ENCODE measurements at places on chromosomes 1 and 21. TPM values are rescaled to one million over a fixed set of nuclear protein-coding genes. Genes with fewer than 3 reads are reported as not detected.

The KCNE2 gene
- 0.92 TPM for total RNA-seq

The GNG4 gene
- total RNA-seq: 2.9 TPM

The KLF17 gene
- total RNA-seq: not detected

The RAB25 gene
- total RNA-seq: 52.6 TPM

The L1TD1 gene
- total RNA-seq: 5.3 TPM

The SLC1A7 gene
- not detected for total RNA-seq

The COL6A1 gene
- total RNA-seq: 611 TPM

The ATP1A4 gene
- 0.33 TPM for total RNA-seq

The AMY1B gene
- not detected for total RNA-seq

The COX20 gene
- 29.3 TPM for total RNA-seq

The AADACL4 gene
- total RNA-seq: 0.36 TPM

The CD53 gene
- not detected for total RNA-seq

The ZNF695 gene
- total RNA-seq: 5.9 TPM

The LRRC39 gene
- 1.7 TPM for total RNA-seq

The CD101 gene
- total RNA-seq: 4.1 TPM

The BTF3L4 gene
- total RNA-seq: 76.3 TPM

The FMO2 gene
- total RNA-seq: not detected

The GOLT1A gene
- total RNA-seq: 3.6 TPM

The RNU1-2 gene
- 3,937 TPM for total RNA-seq

The CNTN2 gene
- 0.29 TPM for total RNA-seq

The TNFRSF8 gene
- total RNA-seq: 0.53 TPM

The CYP4Z1 gene
- total RNA-seq: not detected

The MCOLN3 gene
- total RNA-seq: 7.6 TPM

The RCOR3 gene
- total RNA-seq: 78.7 TPM

The FBLIM1 gene
- 101 TPM for total RNA-seq

The RGS13 gene
- total RNA-seq: 1.2 TPM

The KPRP gene
- total RNA-seq: not detected

The IL23R gene
- total RNA-seq: not detected

The HSF2BP gene
- total RNA-seq: 5.1 TPM

The HES2 gene
- total RNA-seq: 0.98 TPM

The LCA5L gene
- total RNA-seq: 0.86 TPM

The TMEM240 gene
- 17.3 TPM for total RNA-seq

The HJV gene
- total RNA-seq: not detected

The MCOLN2 gene
- 0.82 TPM for total RNA-seq

The COQ8A gene
- 22.7 TPM for total RNA-seq

The GTF2B gene
- 21.7 TPM for total RNA-seq

Measured in mesothelial cell of epicardium (in vitro differentiated cells).